AG10803 (cell line): ENCODE measurements at places on chromosomes 16 and 17.

DNA sequence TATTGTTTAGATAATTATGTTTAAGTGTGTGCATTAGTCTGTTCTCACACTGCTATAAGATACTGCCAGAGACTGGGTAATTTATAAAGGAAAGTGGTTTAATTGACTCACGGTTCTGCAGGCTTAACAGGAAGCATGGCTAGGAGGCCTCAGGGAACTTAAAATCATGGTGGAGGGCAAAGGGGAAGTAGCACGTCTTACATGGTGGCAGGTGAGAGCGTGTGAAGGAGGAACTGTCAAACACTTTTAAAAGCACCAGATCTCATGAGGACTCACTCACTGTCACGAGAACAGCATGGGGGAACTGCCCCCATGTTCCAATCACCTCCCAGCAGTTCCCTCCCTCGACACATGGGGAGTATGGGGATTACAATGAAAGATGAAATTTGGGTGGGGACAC, 203.5 kb upstream of the GOT2 start:
- no peak for DNase-seq

- DNase-seq = no peak
Observed at GRCh38 chr17:42700586-42701289, 18.4 kb downstream of the CNTNAP1 start.

DNA sequence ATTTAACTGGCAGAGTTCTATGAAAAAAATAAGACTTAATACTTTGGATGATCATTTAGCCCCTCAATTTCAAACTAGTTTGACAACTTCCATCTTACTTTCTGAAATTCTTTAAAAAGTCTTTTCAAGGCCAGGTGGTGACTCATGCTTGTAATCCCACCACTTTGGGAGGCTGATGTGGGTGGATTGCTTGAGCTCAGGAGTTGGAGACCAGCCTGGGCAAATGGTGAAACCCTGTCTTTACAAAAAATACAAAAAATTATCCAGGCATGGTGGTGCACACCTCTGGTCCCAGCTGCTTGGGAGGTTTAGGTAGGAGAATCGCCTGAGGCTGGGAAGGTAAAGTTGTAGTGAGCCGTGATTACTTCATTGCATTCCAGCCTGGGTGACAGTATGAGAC, 154.4 kb downstream of the TANC2 start:
- peak; percentile 12 for DNase-seq

DNA sequence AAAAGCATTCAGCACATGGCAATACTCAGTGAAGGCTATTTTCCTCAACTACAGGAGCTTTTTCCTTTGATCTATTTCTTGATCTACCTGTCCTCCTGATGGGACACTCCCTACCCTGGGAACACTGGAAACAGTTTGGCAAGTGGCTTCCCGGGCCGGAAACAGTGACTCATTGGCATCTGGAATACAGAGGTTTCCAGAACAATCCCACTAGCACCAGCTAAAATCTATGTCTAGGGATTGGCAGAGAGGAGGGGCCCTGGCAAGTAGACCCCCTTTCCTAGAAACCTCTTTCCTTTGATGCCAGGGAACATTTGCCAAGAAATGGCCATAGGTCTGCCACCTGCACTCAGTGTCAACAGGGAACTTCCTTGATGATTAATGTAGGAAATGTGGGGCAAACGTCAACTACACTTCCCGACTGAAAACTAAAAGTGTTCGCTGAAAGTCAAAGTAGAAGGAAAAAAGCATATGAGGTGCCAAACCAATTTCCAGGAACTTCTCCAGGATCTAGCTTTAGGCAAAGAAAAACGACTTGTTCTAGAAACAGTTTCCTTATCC, 30.4 kb upstream of the FBXW10B start:
- DNase-seq = peak; percentile 59

GRCh38 chr17:45715787-45716186, 68.3 kb upstream of the CRHR1 start:
- DNase-seq = no peak

DNA sequence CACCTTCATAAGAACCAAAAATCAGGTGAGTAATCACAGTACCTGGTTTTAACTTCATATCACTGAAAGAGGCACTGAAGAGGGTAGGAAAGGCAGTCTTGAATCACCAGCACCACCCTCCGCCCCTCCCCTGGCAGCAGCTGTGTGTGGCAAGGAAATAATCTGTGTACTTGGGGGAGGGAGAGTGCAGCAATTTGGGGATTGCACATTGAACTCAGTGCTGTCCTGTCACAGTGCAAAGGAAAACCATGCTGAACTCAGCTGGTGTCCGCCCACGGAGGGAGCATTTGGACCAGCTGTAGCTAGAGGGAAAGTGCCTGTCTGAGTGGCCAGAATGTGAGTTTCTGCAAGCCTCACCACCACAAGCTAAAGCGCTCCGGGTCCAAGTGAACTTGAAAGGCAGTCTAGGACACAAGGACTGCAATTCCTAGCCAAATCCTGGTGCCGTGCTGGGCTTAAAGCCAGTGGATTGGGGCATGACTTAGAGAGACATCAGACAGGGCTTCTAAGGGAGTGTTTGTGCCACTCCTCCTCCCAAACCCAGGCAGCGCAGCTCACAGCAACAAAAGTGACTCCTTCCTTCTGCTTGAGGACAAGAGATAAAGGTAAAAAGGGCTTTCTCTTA, 39.7 kb upstream of the ALDH3A1 start:
- DNase-seq = peak; percentile 22

GRCh38 chr16:1920727-1921171, 2.5 kb upstream of the HS3ST6 start:
- DNase-seq = no peak

DNA sequence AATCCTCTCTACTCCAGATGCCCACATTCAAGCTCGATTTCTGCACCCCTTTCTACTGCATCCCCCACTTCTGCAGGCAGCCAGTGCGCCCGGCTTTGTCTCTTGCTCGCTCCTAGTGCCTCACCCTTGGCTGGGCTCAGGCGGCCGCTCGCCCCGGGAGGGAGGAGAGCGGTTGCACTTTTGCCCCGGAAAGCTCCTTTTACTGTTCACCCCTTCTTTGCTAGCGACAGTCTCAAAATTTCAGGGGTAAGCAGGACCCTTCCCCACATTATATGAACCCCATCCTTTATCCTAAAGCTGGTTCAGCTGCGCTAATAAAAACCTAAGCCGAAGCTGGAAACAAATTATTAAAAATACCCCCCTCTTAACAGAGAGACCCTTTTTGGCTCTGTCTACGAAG, 1.0 kb downstream of the HOXB5 start:
- DNase-seq = no peak

GRCh38 chr17:15267996-15268395, 2.9 kb upstream of the PMP22 start:
- no peak for DNase-seq

DNA sequence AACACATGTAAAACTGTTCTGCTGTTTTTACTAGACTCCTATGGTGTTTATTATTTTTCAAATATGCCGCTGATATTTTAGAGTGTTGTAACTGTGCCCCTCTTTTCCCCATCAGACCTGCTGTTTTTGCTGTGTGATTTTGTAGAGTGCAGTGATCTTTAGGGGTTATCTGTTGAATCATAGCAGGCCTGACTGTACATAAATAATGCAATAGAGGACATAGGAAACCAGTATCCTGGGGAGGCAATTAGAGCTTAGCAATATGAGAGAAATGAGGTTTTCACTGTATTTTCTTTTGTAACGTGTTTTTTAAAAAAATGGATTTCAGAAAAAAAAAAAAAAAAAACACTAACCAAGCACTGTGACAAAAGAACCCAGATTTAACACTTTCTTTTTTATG, 662.2 kb downstream of the TOX3 start:
- no peak for DNase-seq

- DNase-seq = no peak
Observed at GRCh38 chr16:14071576-14072271, 605 bp downstream of the MRTFB start.

GRCh38 chr16:1743376-1744337, 27.7 kb downstream of the NME3 start:
- no peak for DNase-seq

DNA sequence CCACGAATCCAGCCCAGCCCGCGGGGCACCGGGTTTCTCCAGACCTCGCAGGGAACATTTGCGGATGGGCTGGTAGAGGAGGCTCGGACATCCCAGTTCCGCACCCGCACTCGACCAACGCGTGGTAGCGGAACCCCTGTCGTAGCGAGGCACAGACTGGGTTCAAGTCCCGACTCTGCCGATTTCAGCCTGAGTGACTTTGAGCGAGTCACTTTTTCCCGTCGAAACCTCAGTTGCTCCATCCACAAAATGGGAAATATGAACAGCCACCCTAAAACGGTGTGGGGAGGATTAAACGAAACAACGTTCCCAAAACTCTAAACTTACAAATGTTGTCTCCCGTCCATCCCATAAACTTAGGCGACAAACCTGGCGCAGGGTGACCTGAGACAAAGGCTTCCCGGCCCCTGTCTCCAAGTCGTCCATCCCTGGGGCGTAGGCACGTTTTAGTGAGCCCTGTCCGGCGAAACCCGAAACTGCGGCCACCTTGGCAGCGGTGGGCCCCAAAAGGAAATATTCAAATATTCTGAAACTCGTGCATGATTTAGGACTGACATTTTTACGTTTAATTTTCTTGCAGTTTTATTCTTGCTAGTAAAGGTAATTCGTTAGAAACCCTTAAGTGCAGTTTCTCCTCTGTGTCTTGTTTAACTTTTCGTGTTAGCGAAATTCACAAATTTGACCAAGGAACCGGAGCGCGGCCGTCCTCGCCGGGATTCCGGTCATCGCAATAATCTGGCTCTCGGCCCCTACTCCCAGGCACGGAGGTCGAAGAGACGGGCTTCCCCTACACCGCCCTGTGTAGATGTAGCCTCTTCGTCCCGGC, 1.9 kb upstream of the MLLT6 start:
- no peak for DNase-seq

GRCh38 chr16:79725051-79725450, 124.5 kb upstream of the MAF start:
- no peak for DNase-seq

- DNase-seq = no peak
Observed at GRCh38 chr16:81618661-81619060, 160.4 kb upstream of the PLCG2 start.

- DNase-seq = no peak
Observed at GRCh38 chr17:8955021-8955959, 10.2 kb downstream of the PIK3R5 start.

- DNase-seq = no peak
Observed at GRCh38 chr16:28112908-28113307, 49.4 kb upstream of the GSG1L start.

GRCh38 chr16:59887856-59888255, 1153.7 kb upstream of the GOT2 start:
- DNase-seq = no peak
